Dermis microvascular lymphatic vessel endothelial cell (primary cell): ENCODE measurements at places on chromosomes 2 and 18.

- DNase-seq, result no peak
These were observed 125.4 kb upstream of the RNF152 start for GRCh38 chr18:62018034-62018758.

- DNase-seq, result no peak
These were observed 109.7 kb upstream of the PKDCC start for GRCh38 chr2:41937921-41938708.

DNA sequence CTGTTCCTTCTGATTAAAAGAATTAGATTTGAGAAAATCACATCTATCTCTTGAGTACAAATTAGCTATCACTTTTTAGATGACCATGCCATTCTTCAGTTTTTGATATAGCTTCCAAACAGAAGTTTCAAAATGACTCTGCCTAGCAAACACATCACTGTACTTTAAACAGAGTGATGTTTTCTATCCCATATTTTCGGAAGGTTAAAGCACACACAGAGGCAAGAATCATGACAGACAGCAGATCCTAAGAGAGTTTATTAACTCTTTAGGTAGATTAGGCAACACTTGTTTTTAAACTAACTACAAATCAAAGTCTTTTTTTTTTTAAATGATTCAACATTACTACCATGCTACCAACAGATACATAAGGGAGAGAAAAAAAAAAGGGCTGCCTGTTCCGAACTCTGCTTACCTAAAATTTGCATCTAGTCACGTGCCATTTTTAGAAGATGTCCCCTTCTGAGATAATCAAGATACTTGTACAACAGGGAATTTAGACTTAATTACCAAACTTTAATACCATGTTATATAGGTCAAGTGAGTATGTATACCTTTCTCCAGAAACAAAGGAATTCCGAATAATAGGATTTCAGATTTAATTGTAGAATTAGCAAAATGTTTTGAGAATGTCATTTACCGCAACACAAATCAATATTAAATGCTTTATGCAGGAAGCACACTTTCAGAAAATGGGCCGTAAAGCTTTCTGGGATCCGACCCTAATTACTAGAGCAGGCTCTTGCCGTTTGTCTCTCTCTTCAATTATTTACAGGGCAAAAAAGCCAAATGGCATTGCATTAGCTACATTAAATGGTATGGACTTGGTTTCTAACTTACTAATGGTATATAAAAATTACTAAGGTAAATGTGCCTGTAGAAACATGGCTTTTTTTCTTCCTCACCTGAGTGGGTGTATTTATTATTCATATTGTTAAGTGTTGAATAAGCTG is 2.6 kb downstream of the RBMS1 start:
- DNase-seq, result no peak

- DNase-seq, result no peak
These were observed 18.7 kb upstream of the DUSP2 start for GRCh38 chr2:96163768-96164429.

DNA sequence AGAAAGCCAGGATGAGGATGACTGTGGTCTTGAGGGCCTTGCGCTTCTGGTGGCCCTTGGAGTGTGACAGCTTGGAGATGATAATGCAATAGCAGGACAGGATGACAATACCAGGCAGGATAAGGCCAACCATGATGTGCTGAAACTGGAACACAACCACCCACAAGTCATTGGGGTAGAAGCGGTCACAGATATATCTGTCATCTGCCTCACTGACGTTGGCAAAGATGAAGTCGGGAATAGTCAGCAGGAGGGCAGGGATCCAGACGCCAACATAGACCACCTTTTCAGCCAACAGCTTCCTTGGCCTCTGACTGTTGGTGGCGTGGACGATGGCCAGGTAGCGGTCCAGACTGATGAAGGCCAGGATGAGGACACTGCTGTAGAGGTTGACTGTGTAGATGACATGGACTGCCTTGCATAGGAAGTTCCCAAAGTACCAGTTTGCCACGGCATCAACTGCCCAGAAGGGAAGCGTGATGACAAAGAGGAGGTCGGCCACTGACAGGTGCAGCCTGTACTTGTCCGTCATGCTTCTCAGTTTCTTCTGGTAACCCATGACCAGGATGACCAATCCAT is 2.7 kb downstream of the CXCR4 start:
- DNase-seq, result no peak

GRCh38 chr2:105187531-105187930 is 54.0 kb upstream of the GPR45 start:
- no peak for DNase-seq
